ENCODE measurements at places on chromosomes 3 and 15.

DNA sequence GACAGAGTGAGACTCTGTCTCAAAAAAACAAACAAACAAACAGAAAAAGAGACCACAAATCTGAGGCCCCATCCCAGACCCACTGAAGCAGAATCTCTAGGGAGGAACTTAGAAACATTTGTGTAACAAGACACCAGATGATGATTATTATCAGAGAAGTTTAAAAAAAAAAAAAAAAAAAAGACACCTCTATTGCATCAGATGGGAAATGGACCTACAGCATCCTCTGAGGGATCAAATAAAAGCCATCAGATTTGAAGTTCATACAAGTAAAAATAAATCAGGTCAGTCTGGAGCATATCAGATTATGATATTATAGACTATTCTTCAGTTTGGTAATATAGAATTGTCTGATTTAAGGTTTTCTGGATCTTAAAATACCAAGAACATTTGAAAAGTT, 21.9 kb upstream of the LIPC start:
- no peak for DNase-seq

DNA sequence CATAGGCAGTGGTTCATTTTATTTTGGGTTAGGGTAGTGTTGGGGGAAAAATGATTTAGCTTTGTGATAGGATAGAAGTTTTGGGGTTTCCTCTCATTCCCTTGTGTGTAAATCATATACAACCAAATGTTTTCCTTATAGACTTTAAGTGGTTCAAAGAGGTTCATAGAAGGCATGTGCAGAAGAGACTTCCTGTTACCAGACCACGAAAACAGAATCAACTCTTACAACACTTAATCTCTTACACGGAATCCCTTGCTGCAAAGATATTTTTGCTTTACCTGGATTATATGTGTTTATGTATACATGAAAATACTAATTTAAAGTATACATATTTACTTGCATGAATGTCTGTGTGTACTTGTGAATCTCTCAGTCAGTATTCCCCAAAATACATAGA, 2.9 kb downstream of the TMOD2 start:
- no peak for DNase-seq

GRCh38 chr3:113097960-113098447, 107.2 kb downstream of the GTPBP8 start:
- no peak for DNase-seq

GRCh38 chr15:49495993-49496753, 73.1 kb downstream of the FGF7 start:
- DNase-seq, result no peak

DNA sequence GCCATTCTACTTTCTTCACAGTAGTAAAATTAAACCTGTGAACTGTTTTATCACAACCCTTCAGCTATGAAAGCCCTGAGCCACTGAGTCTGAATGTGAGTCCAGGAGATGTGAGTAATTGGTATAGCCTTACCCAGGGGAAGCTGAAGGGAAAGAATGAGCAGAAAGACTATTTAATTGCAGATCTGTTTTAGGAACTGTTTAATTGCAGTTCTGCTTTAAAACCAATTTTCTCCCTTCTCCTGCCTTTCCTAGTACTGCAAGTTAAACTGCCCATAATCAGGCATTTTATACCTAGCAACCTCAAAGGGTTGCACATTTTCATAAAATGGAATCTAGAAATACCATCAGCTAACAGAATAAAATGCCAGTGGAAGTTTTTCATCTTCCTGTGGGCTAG, 476.7 kb downstream of the OCA2 start:
- no peak for DNase-seq

DNA sequence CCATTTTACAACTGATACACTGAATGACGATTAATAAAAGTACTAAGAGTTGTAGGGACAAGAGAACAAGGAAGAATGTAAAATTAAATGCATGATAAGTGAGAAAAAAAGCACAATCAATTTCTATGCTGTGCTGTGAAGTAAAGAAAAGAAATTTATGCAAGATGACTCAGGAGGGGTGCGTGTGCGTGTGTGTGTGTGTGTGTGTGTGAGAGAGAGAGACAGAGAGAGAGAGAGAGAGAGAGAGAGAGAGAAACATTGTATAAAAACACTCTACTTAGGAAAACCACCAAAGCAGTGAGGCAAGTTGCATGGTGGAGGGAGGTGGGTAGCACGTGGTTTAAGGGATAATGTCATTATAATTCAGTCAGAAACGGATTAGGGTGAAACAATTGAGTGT, 580.8 kb upstream of the ALCAM start:
- no peak for DNase-seq

DNA sequence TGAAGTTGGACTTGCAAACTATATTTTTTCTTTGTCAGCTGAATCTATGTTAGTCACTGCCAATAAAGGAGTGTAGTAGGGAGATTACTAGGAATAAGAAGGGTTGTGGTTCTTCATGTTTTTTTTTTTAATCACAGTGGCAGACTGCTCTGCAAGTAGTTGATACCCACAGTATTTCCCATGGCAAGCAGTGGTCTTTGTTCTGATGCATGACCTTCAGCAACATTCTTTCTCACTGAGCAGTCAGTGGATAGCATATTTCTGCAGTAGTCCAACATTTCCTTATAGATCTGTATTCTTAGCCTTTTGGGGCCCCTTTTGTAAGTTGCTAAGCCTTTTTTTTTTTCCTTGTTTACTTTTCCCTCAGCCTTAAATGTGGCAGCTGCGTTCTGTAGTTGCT, 151.1 kb downstream of the DOCK3 start:
- no peak for DNase-seq

DNA sequence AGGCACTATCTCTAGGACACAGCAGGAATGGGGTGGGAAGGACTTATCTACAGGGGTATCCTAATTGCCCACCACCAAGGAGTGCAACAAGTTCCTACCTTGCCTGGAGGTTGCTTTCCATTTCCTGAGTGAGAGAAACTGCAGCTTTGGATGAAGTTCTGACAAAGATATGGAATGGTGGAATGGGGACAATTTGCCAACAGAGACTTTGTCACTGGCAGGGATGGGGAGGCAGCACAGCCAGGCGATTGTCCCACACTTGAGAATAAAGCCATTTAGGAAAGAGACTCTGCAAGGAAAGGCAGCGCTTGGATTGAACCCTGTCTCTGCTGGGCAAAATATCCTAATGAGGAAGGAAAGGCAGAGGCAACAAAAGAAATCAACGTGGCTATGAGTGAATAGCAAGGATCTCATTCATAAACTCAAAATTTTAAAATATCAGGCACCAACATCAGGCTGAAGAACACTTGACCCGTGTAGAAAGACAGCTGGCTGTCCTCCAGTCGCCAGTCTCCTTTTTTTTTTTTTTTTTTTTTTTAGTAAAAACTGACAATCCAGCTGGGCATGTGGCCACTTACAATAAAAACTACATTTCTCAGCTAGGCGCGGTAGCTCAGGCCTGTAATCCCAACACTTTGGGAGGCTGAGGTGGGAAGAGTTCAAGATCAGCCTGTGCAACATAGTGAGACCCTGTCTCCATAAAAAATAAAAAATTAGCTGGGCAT, 31.6 kb upstream of the PDE8A start:
- no peak for DNase-seq

GRCh38 chr3:49620728-49621127, 53.4 kb upstream of the APEH start:
- no peak for DNase-seq

GRCh38 chr3:116476691-116477090, 31.4 kb upstream of the LSAMP start:
- no peak for DNase-seq

DNA sequence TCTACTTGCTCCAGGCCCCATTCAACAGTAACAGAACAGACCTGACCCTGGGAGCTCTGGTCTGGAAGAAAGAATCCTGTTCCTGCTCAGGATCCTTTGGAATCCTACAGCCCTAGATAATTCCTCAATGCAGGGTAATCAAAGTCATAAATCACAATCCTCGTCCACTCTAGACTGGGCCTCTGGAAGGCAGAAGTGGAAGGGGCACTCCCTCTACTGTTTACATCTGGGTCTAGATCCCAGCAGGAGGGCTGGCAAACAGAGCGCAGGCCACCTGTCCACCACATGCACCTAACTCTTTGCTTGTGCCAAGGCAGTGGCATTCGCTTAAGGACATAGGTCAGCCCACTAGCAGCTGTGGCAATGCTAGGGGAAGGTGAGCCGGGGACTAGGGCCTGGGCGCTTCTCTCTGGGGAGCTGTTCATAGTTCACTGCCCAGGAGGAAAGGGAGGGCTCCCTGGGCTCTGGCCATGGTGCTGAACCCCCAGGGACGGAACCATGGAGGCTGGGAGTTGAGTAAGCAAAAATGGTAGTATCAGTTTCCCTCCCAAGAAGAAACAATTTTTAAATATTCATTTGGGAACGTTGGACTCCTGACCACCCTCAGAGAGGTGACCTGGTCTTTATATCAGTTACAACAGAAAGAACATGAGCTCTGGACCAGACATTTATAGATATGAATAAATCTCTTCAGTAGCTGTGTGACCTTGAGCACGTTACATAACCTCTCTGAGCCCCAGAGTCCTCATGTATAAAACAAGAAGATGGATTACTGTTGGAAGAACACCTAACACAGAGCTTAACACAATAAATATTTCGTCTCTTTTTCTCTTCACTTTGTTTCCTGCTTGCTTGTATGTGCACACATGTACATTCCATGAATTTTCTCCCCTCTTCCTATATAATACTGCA, 90.2 kb downstream of the NTRK3 start:
- DNase-seq, result no peak

DNA sequence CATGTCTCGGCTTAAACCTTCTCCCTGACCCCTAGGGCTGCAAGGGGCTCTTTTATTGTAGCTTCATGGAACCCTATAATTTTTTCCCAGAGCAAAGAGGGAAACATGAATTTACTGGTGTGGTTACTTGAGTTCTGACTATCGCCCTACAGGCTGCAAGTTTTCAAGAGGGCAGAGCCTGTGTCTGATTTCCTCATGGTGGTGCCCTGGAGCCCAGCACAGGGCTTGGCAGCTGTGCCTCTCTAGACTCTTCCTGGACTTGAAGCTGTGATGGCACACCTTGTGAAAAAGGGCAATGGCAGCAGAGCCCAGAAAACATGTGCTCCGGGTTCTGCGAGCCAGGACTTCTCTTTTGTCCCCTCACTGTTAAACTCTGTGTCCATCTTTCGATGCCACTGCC, 34.2 kb upstream of the TF start:
- DNase-seq, result no peak

DNA sequence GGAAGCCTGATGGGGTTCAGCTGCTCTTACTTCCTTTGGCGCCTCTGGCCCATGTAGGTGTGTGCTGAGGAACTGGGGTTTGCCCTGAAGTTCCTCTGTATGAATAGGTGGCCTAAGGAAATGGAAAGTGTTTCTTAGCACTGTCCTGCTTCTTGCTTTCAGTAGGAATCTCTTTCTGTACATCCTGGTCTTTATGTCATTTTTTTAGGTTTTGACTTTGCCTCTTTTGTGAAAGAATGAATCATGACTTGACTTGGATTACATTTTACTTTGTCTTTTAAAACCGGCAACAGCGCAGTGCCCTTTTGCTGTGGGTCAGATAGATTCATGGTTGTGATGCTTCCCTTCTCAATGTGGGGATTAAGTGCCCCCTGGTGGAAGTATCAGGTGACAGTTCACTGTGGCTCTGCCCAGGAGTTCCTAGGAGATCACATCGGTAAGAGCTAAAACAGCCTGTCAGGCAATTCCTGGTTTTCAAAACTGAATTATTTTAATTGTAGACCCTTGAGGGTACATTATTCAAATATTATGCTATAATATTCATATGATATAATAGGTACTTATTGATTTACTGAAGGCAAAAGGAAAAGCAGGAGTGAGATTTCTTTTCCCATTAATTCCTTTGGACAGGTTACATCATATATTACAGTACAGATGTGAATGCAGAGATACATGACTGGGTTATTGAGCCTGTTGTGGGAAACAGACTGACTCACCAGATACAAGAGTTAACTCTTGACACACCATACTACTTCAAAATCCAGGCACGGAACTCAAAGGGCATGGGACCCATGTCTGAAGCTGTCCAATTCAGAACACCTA, 95.4 kb downstream of the HCN4 start:
- DNase-seq, result peak; percentile 37

- no peak for DNase-seq
Measured at GRCh38 chr3:13783476-13783875, 96.4 kb downstream of the WNT7A start.

Data from CD4-positive, alpha-beta memory T cell (primary cell).